Right ventricle myocardium superior (tissue), 1 donor: ENCODE measurements at places on chromosomes 16 and 17.

GRCh38 chr16:46621934-46622676 lies 926 bp upstream of the SHCBP1 start:
- DNase-seq = no peak

- DNase-seq = no peak
Measured at GRCh38 chr16:56306690-56307533, 115.6 kb downstream of the GNAO1 start.

DNA sequence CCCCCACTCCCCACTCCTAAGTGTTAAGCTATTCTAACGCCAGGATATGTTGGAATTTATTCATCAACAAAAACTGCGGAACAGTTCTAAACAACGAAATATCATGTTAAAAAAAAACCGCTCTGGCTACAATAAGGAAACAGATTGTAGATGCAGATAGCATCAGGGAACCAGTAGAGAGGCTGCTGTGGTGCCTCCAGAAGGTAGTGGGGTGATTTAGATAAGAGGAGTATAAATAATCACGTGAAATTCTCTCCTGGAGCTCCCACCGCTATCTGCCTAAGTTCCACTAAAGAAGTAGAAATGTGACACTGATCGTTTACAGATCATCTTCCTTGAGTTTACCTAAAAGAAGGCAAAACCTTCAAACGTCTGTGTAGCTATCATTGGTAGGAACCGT lies 8.0 kb downstream of the AHSP start:
- DNase-seq = no peak

DNA sequence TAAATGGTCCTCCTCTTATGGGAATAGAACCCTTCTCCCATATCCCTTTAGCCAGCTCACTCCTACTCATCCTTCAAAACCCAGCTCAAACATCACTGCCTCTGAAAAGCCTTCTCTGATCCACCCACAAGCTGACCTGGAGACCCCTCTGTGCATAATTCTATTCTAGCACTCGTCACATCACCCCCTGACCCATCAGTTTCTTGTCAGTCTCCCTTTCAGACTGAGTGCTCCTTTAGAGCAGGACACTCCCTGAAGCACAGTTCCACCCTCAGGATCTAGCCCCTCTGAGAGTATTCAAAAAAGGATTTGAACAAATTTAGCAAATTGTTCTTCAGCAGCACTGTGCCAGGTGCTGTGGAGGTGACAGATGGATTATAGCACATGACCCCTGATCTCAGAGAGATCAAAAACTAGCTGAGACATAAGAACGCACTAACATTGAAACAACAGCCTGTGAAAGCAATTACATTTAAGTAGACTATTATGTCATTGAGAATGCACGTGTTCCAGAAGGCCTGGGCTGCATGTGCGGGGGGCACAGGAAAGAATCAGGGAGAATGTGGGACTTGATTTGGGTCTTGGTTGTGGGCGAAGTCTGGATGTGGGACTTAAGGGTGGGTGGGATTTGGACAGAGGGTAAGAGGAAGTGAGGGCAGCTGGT lies 43.5 kb downstream of the MRPS23 start:
- DNase-seq = no peak

DNA sequence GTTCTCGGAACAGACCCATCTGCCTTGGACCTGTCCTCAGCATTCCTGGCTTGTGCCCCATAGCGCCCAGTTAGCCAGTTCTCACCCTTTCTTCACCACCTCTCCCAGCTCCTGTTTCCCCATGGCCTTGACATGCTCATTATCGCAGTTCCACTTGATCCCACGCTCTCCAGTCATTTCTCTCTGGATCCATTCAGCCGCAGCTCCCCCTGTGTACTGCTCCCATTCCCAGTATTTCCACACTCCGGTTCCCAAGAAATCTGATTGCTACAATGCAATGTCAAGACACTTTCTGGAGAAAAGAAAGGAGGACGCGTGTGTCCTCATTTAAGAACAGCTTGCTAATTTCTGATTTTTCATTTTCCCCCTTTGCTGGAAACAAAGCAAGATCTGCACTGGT lies 55.4 kb downstream of the TMEM186 start:
- no peak for DNase-seq

- no peak for DNase-seq
Measured at GRCh38 chr17:76014925-76015261, 12.2 kb downstream of the EVPL start.

- DNase-seq = no peak
Measured at GRCh38 chr17:79500745-79501618, 109.9 kb downstream of the RBFOX3 start.

DNA sequence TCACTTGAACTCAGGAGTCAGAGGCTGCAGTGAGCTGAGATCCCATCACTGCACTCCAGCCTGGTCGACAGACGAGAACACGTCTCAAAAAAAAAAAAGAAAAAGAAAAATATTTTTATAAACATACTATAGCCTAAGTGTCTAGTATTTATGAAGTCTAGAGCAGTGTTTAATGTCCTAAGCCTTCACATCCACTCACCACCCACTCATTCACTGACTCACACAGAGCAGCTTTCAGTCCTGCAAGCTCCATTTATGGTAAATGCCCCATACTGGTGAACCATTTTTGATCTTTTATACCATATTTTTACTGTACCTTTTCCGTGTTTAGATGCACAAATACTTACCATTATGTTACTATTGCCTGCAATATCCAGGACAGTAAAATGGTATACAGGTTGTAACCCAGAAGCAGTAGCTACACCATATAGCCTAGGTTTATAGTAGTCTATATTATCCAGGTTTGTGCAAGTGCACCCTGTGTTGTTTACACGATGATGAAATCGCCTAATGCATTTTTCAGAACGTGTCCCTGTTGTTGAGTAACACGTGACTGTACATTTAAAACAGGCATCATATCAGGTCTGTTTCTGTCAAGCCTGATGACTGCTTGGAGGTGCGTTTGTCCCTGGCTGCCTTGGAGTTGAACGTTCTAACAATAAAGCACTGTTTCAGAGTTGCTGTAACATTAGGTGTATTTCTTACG lies 10.1 kb downstream of the NUDT7 start:
- DNase-seq = no peak

DNA sequence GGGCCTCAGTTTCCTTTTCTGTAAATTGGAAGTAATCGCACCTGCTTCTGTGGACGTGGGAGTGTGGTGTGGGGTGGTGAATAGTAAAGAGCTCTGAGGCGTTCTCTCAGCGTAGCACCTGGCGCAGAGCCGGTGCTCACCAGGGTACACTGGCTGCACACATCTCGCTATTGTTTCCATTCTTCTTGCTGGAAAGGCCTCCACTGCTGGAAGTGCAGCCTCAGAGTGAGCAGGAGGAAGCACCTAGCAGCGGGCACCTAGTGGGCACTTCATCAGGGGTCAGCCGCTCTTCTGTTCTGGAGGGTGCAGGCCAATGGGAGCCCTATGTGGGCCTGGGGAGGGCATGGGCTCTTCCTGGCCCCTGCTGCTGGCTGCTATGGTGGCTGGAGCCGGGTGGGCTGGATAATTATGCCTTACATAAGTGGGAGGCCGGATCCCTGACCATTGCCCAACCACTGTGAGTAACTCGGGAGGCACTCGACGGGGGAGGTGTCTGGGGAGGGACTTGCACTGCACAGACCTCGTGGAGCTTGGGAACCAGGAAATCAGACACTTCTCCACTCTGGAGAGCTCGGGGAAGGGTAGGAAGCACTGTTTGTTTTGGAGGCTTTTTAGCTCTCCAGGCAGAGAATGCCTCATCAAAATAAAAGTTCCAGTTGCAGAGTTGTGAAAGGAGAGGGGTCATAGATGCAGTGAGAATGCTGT lies 1.7 kb downstream of the MAP2K3 start:
- DNase-seq = peak; percentile 92

GRCh38 chr17:79995696-79996095 lies 40.0 kb downstream of the TBC1D16 start:
- DNase-seq = no peak

DNA sequence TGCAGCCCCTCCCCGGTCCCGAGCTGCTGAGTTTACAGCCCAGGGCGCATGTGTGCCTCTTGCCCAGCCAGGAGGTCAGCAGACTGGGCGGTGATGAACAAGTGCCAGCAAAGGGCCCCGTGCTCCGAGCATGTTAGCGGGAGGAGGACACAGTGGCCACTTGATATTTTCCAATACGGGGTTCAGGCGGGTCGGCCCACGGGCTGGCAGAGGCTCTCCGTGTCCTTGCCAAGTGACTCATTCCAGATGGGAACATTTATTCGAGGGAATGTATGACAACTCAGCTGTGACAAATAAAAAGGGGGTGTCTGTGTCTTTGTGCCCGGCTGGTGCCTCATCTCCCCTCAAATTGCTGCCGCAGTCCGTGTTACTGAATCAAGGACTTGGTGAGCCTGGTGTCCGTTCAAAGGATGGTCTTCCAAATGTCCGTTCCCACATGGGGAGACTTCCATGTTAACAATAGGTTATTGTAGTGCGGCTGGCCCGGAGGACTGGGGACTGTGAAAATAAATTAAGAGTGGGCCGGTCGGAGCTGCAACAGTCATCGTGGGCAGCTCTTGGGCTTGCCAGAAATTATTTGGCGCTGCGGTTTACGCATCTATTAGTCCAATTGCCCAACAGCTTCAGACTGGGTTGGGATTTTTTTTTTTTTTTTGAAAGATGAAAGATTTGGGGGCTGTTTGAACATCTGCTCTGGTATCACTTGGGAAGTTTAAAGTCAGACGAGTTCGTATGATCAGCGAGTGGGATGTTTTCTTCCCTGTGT lies 174.0 kb upstream of the CIBAR2 start:
- DNase-seq = peak; percentile 83

DNA sequence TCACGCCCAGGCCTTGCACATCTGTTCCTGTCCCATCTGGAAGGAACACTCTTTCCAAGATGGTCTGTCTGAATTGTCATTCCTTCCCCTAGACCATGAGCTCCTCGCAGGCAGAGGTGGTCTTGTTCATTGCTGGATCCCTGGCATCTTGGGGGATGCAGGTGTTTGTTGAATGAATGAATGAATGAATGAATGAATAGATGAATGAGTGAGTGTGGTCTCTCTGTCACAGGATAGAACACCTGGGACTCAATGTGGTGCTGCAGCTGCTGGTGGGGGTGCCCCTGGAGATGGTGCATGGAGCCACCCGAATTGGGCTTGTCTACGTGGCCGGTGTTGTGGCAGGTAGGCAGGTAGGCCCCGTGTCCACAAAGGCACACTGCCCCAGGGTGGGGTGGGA lies 32.2 kb downstream of the RHBDL3 start:
- no peak for DNase-seq

GRCh38 chr17:7242717-7243452 lies 636 bp upstream of the GABARAP start:
- peak; percentile 98 for DNase-seq

DNA sequence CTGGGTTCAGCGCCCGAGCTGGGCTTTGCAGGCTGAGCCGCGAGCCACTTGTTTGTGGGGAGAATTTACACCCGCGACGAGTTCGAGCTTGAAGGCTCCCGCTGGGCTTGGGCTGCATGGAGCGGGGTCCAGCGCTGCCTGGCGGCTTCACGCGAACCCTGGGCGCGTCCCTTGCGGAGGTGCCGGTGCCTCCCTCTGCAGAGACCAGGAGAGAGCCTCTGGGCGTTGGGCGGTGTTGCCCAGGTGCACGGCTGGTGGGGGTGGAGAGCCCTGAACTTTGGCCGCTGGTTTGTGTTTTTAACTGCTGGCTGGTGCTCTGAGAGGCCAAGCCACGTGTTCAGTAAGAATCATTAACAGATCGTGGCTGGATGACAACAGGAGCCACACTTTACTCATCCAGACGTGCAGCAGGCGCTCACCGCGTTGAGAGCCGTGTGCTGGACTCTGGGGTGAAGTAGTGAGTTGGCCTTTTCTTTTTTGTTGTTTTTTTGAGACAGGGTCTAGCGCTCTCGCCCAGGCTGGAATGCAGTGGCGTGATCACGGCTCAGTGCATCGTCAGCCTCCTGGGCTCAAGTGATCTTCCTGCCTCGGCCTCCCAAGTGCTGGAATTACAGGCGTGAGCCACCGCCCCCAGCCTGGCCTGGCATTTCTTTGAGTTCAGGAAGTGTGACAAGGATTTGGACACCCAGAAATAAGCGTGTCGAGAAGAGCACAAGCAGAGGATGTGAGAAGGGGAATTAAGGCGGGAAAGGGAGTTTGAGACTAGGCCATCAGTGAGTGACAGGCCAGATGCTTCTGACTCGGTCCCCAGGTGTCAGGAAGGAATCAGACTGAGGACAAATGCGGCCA lies 827 bp downstream of the CDK10 start:
- DNase-seq = no peak

DNA sequence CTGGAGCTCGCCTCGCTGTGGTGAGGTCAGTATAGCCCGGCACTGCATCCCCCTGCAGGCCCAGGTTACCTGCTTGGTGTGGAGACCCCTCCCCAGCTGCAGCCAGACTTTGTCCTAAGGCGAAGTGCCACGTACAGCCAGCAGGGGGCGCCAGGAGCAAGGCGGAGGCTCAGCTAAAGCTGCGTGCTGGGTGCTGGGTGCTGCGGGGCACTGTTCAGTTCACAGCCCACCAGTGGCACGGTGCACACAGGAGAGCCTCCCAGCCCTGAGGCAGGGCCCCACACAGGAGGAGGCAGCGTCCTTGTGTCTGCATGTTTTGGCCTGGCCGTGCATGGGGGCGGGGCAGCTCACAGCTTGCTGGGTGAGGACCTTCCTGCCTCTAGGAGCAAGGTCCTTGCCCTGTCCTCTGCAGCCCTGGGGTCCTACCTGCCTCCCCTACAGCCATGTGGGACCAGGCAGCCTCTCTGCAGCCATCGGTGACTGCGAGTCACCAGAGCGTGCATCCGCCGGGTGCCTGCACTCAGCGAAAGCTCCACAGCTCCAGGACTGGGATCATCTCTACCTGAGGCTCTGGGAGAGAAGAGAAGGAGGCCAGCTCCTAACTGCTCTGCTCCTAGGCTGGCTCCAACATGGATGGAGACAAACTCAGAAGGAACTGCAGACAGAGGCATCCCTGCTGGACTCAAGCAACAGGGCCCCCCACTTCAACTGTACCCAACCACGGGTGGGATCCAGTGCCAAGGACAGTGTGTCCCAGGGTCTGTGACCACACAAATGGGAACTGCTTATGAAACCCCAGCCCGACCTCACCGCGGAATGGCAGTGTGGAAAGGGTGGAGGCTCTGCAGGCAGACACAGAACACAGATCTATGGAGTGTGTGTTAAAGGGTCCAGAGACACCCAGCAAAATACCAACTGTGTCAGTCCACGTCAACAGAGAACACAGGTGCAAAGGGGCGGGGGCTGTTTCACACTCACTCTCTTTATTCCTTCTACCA lies 19.0 kb downstream of the SLC7A5 start:
- peak; percentile 77 for DNase-seq

DNA sequence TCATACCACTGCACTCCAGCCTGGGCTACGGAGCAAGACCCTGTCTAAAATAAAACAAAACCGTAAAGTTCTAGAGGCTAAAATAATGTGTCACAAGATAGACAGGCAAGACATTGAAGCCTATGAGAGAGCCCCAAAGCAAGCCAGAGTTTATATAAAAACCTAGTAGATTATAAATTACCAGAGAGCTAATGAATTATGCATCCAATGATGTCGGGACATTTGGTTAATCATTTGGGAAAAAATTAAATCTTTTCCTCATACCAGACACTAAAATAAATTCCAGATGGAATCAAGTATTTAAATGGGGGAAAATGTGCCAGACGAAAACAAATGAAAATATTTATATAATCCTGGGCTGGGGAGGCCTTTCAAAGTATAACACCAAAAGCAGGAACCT lies 24.2 kb downstream of the CCDC40 start:
- DNase-seq = no peak

GRCh38 chr17:69722518-69722917 lies 308.0 kb downstream of the MAP2K6 start:
- no peak for DNase-seq
